GM03348 (cell line): ENCODE measurements at places on chromosomes 6 and 20.

- no peak for DNase-seq
These were observed 24.8 kb downstream of the RNF146 start for GRCh38 chr6:127291495-127291894.

DNA sequence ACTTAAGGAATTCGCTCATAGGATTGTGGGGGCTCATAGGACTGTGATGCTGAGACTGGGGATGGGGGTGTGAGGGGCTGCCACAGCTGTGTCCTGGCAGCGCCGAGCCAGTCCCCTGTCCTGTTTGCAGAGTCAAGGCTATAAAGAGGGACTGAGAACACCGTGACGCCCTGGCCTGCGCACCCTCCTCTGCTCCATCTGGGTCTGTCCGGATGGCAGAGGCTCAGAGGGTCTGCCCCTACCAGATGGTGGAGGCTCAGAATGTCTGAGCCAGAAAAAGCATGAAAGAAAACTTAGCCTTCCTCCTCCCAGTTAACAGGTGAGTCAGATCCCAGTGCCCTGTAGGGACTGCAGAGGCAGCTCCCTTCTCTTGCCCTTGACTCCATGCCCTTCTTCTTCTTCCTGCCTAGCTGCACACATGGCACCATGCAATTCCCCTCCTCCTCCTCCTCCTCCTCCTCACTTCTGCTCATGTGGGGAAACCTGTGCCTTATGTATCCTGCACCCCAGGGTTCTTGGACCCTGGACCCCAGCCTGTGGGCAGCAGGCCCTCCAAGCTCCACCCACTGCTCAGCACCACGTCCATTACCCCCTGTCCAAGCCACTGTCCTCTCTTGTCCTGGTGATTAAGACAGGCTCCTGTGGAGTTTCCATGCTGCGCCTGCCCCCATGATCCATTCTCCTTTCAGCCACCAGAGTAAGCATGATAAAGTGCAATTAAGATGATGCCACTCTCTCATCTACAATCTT, 410.0 kb upstream of the SULF2 start:
- no peak for DNase-seq

DNA sequence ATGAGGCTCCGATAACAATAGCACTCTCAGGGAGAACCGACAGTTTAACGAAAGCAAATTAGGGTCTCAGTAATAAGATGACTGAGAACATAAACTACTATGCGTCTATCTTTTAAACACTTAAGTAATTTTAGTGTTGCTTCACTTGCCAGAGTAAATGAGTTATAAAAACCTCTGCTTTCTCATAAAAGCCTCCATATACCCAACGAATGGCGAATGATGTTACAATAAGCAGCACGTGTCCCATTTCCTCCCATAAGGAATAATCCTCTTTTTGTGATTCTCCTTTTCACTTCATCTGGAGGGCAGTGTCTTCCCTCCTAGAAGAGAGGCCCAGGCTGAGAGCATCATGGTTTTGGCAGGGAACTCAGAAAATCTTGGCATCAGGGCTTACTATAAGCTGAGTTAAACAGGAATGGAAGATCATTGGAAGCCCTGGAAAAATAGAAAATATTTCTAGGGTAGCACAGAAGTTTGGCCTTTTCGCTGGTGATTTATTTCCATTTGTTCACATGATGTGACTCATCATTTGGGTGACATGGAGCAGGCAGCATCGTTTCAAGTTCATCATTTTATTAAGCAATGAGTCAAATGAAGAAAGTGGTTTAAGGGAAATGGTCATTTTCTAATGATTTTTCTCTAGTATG, 255.4 kb downstream of the ATXN1 start:
- peak; percentile 65 for DNase-seq

DNA sequence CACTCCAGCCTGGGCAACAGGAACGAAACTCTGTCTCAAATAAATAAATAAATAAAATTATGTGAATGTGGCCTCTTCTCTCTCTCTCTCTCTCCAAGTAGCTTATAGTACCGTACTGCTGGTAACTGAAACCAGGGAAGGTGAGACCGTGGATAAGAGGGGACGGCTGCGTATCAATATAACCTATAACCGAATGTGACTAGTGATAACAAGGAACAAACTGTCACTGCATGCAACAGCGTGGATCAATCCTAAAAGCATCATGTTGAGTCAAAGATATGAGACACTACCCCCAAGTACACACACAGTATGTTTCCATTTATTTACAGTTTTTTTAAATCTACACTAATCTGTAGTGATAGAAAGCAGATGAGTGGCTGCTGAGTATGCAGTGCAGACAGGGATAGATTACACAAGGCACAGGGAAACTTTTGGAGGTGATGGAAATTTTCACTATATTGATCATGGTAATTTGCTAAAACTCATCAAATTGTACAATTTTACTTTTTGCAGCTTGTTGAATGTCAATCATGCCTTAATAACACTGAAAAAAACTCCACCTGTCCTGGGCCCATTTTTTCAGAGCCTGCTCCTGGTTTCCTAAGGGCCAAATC, 121.4 kb upstream of the ARMC2 start:
- no peak for DNase-seq

DNA sequence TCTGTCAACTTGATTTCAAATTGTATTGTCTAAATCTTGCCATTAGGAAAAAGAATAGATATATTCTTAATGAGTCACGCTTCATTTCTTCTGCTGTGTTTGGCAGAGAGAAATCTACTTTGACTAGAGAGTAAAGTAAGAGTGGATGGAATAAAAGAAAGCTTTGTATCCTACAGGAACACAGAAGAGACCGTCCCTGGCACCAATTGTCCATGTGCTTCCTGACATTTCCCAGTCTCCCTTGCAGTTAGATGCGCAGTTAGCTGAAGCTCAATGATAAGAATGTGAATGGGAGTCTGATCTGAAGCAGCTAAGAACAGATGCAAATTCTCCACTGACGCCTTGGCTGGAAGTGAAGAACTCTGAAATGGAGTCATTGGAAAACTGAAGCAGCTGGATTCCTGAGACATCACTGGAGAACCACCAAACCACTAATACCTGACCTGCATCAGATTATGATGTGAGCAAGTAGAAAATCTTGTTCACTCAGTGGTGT, 528.2 kb upstream of the MARCKS start:
- peak; percentile 17 for DNase-seq

GRCh38 chr6:52394251-52394666, 25.9 kb upstream of the EFHC1 start:
- no peak for DNase-seq

- no peak for DNase-seq
These were observed 206.2 kb downstream of the FOXC1 start for GRCh38 chr6:1815827-1816452.

DNA sequence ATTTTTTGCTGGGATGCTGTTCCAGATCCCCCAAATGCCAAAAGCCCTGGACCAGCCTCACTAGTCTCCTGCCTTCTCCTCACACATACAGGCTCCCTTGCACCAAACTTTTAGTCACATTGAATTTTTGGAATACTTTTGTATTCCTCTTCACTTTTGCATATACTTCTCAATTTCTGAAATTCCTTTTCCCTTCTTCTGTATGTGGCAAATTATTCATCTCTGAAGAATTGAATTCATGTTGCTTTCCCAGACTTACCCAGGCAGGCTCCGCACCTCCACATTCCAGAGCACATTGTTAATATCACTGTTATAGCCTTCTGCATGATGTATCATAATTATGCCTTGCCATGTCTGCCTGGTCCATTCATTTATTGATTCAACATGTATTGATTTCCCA, 255.3 kb upstream of the POU3F2 start:
- peak; percentile 39 for DNase-seq

GRCh38 chr6:45864651-45865050, 151.0 kb downstream of the CLIC5 start:
- DNase-seq, result no peak

DNA sequence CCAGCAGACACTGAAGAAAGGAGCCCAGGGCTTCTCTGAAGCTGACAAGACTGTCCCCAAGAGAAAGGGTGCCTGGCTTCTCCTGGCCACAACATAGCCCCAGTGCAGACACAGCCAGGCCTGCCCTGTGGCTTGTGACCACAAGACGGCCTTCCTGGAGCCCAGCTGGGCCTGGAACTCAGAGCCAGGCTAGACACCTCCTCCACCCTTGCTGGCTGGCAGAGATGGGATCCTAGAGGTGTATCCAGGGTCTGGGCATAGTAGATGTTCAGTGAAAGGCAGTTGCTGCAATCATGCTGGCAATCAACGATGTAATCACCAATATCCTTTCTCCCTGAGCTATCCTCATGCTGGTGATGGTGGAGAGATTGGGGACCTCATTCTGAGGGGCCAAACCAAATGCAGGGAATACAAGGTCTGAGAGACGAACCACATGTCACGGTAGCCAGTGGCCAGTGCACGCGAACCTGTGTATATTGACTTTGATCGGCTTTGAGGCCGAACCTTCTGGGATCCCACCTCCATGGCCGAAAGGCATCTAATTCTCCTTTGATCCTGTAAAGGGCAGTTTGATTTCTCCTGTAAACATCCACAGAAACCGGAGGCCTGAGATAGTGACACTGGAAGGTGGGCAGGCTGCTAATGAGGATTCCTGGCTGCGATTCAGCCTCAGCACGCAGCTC, 115.2 kb downstream of the PSMB1 start:
- DNase-seq, result peak; percentile 31

DNA sequence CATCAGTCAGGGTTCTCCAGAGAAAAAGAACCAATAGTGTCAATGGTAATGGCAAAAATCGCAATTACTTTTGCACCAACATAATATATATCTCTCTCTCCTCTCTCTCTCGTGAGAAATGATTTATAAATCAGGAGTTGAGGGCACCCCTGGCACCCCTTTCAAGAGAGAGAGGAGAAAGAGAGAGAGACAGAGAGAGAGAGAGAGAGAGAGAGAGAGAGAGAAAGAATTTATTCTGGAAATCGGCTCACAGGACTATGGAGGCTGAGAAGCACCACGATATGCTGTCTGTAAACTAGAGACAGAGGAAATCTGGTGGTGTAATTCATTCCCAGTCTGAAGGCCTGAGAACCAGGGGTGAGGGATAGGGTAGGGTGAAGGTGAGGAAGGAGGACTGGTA, 201.9 kb upstream of the MAP3K7 start:
- DNase-seq, result no peak

DNA sequence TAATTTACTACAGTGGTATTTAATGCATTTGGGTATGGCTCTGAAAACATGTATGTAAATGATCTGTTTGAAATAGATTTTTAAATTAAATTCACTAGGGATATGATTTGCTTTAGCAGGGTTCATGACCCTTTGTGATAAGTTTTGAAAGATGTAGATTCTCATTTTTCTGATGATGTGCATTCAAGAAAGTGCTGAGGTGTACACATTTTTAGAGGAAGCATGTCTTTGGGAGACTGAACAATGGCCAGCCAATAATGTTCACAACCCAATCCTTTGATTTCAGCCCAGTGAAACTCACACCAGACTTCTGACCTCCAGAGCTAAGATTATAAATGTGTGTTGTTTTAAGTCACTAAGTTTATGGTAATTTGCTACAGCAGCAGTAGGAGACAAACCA, 71.1 kb downstream of the TMEM244 start:
- DNase-seq, result no peak
